Omental fat pad (tissue), 4 donors: ENCODE measurements at places on chromosomes 6 and 20.

- no peak for DNase-seq
Observed at GRCh38 chr20:40959325-40960092, 69.1 kb upstream of the TOP1 start.

DNA sequence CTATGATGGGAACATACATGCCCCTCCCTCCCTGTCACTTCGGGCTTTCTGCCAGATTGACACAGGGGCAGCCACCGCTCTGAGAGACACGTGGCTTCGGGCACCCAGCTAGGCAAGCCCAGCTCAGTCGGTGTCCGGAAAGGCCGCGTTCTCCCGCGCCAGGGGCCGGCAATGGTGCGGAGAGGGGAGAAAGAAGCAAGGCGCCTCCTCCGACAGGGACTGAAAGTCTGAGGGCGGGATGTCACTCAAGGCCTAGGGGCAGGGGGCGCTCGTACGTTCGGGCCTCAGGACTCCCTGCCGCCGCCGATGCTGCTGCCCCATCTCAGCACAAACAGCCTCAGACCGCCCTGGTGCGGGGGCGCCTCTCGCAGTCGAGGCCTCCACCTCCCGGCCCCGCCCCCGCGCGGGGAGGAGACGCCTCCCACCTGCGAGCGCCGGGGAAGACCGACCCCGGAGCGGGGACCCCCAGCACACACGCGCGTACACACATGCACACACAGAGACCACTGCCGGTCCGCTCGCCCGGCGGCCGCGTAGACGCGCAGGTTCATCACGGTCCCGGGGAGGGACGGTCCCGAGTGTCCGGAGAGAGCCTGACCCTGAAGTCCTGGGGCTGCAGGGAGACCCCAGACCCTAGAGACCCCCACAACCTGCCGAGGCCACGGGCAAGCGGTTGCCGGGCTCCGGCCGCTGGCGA, 1.9 kb downstream of the GRM4 start:
- no peak for DNase-seq

GRCh38 chr6:168370310-168370991, 50.9 kb upstream of the DACT2 start:
- DNase-seq = peak; percentile 60

- no peak for DNase-seq
Observed at GRCh38 chr6:21053612-21054011, 519.4 kb downstream of the CDKAL1 start.

DNA sequence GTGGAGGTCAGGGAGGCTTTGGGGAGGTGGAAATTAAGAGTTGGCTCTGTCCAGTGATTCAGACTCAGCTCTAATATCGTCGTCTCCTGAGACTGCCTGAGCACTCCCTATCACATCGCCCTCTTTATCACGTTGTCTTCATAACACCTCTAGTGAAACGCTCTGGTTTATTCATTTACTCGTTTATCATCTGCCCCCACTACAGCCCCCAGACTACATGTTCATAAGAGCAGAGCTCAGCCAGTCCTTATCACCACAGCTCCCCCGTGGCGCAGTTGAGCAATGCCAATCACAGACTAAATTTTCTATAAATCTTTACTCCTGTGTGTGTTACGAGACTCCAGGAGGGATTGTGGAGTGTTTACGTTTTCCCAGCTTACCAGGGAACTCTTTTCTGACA, 316.2 kb downstream of the ADGRB3 start:
- no peak for DNase-seq

DNA sequence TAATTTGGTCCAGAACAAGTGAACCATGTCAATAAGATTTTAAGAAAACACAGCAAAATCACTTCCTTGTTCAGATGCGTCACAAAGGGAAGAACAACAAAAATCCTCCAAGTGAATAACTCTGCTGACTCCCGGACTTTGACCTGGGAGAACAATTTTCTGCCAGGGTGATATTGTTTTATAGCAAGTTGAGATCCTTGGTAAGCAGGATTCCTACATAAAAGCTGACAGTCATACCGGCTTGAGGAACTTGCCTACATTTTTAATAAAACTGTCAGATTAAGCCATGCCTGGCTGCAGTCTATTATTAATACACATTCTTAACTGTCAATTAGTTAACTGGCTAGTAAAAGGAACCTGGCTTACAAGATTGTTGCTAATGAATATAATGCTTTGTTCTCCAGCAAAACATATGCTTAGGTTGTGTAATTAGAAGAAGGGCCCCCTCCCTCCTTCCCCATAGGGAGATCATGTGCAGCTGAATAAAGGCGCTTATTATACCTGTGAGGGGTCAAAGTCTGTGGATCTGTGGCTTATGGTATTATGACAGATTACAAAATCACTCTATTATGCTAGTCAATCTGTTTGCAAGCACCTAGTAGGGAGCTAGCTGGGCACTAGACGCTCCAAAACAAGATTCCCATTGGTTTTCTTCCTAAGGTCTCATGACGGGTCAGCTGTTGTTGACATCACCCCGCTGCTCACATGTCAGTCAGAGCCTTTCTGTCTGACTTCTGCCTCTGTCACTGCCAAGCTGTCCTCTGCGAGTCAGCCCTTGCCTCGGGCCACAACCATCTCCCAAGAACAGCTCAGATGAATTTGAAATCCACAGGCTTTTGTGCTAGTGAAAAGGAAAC, 44.6 kb upstream of the SEC63 start:
- DNase-seq = no peak

GRCh38 chr6:912871-913835, 220.2 kb upstream of the EXOC2 start:
- no peak for DNase-seq

- no peak for DNase-seq
Observed at GRCh38 chr20:9198460-9198859, 129.6 kb downstream of the PLCB4 start.

DNA sequence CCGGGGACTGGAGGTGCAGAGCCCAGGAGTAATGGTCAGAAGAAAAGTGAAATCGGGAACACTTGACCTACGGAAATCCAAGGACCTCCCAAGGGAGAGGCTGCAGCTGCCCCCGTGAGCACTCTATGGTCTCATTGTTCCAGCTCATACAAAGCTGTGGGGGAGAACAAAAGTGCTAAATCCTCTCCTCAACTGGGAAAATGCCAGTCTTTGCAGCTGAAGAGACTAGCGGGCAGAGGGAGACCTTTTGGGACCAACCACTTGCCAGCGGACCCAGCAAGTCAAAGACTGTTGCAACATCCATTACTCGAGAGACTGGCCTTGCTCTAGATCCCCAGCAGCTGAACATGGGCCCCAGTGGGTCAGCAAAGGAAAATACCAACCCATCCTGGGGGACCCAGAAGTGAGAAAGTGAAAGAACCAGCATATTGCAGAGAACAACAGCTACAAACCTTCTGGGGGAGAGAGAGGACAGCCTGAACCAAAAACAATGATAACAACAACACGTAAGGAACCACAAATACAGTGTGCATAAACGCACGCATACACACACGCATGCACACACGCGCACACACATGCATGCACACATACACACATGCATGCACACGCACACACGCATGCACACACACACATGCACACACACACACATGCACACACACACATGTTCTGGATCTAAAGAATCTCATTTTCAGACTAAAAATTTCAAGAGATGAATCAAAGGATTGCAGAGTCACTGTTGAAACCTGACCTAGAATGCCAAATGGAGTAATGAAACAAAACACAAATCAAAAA, 24.7 kb upstream of the ELMO2 start:
- no peak for DNase-seq

- no peak for DNase-seq
Observed at GRCh38 chr6:19976411-19977129, 139.4 kb downstream of the ID4 start.

DNA sequence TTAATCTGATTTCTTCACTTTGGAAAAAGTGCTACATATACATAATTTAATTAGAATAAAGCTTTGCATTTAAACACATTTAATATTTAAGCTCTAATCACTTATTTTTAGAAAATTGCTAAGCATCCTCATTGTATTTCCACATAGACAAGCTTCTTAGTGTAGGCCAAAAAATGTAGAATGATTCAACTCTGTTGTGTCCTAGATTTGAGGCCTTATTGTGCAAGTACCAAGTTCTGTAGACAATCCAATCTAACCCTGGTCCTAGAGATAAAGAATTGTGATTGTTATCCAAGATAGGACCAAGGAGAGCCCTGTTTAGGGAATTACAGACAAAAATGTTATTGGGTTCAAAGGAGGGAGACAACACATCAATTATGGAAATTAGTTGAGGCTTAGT, 27.6 kb downstream of the MRAP2 start:
- DNase-seq = no peak

GRCh38 chr6:25868436-25869183, 5.4 kb downstream of the SLC17A3 start:
- DNase-seq = no peak

- no peak for DNase-seq
Observed at GRCh38 chr6:1485678-1486077, 96.3 kb downstream of the FOXF2 start.

DNA sequence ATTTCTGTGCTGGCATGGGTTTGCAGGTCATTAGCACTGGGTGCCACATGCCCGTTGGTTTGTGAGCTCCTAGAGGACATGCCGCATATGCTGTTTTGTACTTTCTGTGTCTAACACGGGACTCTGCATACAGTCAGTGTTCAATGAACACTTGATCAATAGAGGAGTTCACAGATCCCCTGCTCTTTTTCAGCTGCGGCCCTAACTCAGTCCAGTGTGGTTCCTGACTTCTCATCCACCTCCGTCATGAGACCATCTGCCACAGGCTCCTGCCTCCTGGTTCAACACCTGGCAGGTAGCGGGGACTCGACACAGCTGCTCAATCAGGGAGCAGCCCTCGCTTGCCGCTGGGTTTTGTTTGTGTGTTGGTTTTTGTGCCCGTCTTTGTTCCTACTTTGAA, 13.8 kb upstream of the BMP7 start:
- DNase-seq = no peak

DNA sequence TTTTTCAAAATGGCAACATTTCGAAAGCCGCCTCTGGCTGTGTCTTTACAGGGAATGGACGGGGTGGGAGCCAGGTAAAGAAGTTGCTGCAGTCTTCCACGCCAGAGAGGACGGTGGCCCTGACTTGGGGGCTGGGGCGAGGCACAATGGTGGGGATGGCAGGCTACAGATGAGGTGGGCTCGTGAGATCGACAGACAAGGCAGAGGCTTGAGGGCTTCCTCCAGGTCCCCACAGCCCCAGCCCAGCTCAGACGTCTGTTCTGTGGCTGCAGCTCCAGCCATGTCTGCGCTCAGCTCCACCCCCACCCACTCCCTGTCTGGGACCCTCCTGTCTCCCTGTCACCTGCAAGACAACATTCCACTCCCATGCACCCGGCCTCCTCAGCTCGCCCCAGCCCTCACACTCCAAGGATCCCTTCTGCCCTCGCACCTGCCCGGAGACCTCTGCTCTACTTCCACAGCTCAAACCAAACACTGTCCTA, 7.4 kb upstream of the C20orf144 start:
- no peak for DNase-seq

GRCh38 chr6:51472745-51473487, 614.5 kb downstream of the PKHD1 start:
- no peak for DNase-seq

DNA sequence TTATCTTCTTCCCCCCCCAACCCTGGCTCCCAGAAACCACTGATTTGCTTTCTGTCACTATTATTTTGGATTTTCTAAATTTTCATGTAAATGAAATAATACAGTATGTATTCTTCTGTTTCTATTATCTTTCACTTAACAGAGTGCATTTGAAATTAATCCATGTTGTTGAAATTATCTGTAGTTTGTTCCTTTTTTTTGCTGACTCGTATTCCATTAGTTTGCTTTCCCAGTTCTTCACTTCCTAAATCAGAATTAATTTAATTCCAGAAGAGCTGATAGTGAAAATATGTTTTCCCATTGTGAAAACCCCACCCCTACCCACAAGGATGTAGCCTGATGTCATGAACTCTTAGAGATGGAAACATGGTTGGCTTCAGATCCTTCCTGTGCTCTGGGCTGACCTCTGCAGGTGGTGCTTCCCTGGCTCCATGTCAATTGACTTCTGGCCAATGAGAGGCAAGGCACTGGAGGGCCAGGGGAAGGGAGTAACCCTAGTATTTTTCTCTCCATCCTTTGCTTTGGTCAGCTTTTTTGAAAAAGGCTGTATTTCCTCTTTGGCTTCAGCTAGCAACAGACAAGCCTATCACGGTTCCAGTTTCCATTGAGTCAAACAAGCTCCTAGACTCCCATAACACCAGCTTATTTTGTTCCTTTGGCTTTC, 244.4 kb upstream of the HSF2 start:
- DNase-seq = no peak

DNA sequence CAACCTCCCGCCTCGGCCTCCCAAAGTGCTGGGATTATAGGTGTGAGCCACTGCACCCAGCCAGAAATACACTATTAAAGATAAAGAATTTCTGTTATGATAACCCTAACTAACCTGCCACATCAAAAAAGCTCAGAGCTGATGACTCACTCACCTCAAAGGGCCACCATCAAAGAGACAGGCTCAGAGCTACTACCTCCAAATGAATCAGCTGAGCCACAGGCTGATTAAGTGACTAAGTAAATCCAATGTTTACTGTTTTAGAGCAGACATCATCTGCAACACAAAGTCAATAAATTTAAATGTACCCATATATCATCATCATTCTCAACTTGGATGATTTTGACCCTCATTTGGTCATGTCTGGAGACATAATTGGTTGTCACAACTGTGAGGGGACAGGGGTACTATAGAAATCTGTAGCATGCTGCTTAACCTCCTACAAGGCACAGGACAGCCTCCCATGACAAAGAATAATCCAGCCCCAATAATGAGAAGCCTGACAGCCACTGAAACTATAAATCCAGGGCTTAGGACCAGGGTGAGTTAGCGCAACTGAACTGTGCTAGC, 106.5 kb downstream of the ATP9A start:
- DNase-seq = no peak

GRCh38 chr6:35967076-35967774, 46.3 kb upstream of the SRPK1 start:
- DNase-seq = no peak

DNA sequence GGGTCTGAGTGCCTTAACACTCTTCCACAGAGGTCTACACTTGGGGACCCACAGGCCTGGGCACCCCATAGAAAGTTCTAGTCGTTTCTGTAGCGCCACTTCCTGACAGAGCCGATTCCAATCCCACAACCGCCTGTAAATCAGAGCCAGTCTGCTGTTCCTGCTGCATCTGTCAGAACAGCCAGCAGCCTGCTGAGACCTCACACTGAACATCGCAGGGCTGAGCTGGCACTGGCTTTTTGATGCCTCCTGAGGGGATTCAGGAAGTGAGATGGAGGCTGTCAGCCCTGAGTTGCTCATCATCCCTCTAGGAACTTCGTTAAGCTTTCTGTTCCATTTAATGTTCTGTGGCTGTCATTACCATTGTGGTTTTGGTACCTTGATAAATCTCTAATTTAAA, 48.9 kb downstream of the DCBLD1 start:
- DNase-seq = no peak

DNA sequence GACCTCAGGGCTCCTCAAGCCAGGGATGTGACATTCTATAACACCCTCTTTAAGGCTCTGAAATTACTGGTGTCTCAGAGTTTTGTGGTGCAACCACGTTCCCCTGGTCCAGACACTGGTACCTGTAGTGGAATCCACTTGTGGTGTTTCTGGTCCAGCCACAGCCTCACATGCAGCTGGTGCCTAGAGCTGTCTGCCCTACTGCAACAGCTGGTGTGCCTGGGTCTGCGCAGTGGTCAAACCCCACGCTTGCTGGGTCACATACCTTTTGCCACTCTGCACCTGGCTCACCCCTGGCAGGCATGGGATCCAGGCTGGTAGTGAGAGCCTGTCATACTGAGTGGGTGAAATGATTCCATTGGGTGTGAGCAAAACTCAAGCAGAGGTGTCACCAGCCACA, 1230.2 kb upstream of the EYS start:
- no peak for DNase-seq

- DNase-seq = no peak
Observed at GRCh38 chr6:13432526-13433184, 54.7 kb downstream of the GFOD1 start.

- DNase-seq = no peak
Observed at GRCh38 chr6:16802071-16802470, 40.8 kb upstream of the ATXN1 start.
